Coronary artery (tissue), 2 donors: ENCODE measurements at places on chromosomes 2 and 18.
A peak's percentile ranks its signal among the peaks of the same experiment; 100 is the strongest.

DNA sequence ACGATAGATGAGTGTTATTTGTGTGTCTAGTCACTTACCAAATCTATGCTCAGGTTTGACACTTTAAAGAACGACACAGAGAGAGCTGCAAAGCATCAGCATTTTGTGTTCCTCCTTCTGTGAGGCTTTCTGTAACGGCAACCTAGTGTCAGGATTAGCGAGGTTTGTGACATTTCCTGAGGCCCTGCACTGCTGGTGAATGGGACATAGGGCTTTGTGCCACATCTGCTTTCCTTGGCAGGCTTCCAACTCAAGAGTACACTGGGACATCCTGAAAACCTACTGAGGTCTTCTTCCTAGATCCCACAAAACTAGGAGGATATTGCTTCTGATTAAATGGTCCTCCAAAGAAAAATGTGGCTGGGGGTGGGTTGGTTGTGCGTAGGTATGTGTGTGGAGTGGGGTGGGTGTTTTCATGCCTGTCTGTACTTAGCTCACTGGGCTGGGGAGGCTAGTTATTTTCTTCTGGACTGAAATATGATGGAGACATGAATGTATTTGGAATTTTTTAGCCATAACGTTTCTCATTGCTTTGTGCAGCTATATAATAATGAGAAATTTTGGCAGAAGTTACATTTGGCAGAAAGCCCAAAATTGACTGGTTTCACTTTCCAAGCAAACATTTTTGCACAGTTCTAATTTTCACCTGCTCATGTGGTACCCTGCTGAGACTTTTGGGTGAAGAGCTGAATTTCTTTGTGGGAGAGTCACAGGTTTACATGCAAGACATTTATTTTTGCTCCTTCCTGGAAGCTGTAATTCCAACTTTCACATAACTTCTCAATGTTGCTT is 308.4 kb downstream of the XIRP2 start:
- DNase-seq: no peak

- no peak for DNase-seq
These were observed 65.5 kb upstream of the KLF7 start for GRCh38 chr2:207231106-207231865.

- DNase-seq: no peak
These were observed 21.0 kb upstream of the GPR75 start for GRCh38 chr2:53880756-53881155.

GRCh38 chr2:135311268-135311667 is 219.8 kb downstream of the ZRANB3 start:
- DNase-seq: no peak

DNA sequence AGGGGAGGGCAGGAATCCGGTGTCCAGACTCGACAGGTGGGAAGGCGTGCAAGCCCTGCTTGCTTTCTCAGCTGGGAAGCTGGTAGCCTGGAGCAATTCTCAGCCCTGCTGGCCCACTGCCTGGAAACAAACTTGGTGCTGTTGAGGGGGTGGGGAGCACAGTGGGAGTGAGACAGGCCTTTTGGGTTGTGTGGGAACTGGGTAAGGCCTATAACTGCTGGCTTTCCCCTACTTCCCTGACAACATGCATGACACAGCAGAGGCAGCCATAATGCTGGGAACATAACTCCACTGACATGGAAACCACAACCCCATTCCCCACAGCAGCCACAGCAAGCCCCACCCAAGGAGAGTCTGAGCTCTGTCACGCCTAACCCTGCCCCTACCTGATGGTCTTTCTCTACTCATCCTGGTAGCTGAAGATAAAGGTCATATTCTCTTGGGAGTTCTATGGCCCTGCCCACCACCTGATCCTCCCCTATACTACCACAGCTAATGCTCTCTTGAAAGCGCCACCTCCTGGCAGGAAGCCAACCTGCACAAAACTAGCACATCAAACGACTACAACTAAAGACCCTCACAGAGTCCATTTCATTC is 122.9 kb upstream of the ACVR1C start:
- DNase-seq: no peak

DNA sequence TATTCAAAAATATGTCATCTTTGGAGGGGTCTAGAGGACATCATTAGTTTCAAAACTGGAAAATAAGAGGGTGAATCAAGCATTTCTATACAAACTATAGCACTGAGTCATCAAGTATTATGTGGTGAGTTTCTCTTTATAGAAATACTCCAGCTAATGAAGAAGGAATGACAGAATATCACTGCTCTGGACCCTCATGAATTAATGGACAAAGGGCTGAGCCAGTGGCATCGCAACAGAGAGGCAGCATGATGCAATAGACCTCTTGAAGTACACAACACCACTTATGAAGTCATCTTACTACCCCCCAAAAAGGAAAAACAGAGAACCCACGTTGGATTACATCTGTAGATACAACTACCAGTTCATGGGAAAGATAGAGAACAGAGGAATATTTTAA is 27.4 kb upstream of the EIF2AK3 start:
- no peak for DNase-seq

DNA sequence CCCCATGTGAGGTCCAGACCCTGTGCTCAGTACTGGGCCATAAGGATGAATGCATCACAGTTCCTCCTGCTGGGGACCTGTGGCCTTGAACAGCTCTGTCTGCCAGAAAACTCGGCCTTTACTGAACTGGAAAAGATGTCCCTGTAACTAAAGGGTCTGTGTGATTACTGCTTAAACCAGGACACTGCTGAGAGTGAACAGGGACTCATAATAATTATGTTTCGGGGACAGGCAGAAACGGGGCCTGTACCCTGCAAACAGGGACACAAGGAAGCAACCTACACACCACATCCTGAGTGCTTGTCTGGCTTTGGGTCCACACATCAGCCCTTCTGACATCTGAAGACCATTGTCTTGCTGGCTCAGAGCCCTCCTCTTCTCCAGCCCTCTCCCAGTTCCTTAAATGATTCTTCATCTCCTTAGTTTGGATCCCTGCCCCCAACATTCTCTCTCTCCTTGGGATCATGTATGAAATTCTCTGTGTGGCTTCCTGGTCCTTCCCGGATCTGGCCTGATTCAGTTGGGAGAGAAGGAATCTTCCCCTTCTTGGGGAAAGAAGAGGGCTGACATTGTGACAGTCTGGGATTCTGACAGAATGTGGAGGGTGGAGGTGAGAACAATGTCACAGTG is 248.0 kb downstream of the MYCN start:
- no peak for DNase-seq

- no peak for DNase-seq
These were observed 517.0 kb downstream of the PTPRM start for GRCh38 chr18:8084160-8084559.

GRCh38 chr18:13268158-13269012 is 49.8 kb downstream of the LDLRAD4 start:
- no peak for DNase-seq

GRCh38 chr2:226979004-226979403 is 143.2 kb downstream of the RHBDD1 start:
- DNase-seq: no peak

GRCh38 chr2:136107051-136108033 is 10.6 kb downstream of the CXCR4 start:
- no peak for DNase-seq

DNA sequence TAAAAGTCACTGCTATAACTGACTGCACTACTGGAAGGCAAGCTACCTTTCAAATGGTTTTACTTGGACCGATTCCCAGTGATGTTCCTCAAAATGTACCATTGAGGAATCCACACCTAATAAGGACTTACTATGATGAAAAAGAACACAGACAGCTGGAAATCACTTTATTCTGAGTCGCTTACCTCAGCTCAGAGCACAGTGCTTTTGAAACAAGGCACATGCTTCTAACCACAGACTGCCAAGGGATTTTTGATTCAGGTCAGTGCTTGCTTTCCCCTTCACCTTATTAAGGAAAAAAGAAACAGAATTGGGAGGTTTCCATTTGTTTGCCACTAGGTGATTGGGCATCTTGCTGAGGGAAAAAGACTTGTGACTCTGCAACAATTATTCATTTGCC is 707.5 kb upstream of the FSHR start:
- no peak for DNase-seq

- DNase-seq: no peak
These were observed 64.3 kb upstream of the PSMD14 start for GRCh38 chr2:161243905-161244304.

- no peak for DNase-seq
These were observed 399.8 kb downstream of the TMEM182 start for GRCh38 chr2:103161456-103162289.

DNA sequence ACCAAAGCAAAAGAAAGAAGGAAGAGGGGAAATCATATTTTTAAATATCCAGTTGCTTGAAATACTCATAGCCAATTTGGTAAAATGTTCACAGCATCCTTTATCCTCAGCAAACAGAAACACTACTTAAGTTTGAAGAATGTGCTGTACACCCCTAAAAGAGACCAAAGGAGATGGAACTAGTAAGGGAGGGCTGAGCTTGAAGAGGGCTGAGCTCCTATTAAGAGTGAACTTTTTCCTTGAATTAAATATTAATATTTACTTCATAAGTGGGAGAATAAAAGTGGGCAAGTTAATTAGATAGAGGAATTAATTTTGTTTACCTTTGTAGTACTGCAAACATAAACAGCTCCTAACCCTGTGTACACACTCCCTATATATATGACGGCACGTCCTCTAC is 7.0 kb downstream of the EVX2 start:
- no peak for DNase-seq

DNA sequence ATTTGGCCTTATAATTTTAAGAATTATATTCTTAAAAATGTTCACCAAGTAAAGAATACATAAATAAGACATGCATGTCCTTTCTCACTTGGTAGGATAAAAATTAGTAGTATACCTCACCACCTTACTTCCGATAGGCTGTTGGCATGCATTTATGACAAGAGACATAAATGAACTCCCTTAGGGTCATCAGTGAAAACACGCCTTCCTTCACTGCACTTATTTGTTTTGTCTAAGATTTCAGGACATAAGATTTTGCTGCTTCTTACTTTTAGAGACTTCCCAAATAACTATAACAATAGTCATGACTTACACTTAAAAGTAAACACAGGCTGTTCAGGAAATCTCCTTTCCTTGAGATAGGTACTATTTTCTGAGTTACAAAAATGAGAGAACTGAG is 661.3 kb upstream of the CNTNAP5 start:
- no peak for DNase-seq

DNA sequence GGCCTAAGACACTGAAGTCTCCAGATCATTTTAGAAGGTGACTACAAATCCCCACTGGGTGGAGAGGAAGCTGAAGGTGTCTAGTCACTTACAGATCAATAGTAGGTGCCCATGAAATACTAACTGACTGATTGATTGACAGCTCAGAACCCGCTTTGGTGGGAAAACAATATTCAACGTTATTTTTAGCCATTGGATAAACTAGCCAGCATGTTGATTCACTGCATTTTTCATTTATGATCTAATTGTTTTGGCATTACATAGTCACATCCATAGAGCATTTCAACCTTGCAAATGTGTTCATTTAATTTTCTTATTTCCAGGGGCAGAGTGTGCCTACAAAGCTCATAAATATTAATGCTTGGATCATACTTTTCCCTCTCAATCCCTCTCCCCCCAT is 162.3 kb downstream of the MREG start:
- DNase-seq: no peak

DNA sequence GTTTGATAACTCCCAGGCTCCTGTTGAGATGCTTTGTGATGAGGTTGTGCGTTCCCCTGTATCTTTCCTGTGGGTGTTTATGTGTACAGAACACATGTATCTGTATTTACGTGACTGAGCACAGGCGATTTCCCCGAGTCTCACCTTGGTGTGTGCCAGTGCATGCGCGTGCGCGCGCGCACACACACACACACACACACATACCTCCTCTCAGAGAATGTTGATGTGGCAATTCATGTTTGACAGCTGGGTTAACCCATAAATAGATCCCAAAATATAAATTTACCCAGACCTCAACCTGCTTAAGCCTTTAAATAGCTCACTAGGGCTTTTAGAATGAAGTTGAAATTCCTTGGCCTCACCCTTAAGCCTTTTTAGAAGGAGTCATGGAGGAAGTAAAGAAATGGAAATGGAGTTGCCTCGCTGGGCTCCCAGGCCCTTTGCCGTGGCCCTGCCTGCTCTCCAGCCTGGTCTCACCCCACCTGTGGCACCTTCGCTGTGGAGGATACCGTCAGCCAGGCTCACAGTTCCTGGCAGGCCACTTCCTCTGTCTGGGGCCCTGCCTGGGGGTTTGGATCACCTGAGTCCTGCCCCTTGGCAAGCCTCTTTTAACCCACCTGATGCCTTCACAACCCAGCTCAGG is 20.3 kb downstream of the AGAP1 start:
- DNase-seq: no peak

DNA sequence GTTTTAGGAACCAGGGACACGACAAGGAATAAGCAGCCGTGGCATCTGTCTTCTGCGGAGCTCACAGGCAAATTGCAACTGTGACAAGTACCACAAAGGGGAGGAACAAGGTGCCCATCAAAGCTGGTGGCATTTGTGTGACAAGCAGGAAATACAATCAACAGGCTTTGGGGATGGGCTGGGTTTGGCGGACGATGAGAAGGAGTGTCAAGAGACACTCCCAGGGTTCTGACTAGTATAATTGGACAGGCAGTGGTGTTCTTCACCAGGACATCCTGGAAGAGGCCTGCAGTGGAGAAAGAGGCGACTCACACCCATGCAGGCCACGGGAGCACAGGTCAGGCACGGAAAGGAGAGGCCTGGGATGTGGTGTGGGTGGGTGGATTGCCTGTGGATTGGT is 14.2 kb upstream of the SPATA3 start:
- DNase-seq: no peak

- DNase-seq: peak; percentile 80
These were observed 782 bp downstream of the FAM228B start for GRCh38 chr2:24123922-24124580.

DNA sequence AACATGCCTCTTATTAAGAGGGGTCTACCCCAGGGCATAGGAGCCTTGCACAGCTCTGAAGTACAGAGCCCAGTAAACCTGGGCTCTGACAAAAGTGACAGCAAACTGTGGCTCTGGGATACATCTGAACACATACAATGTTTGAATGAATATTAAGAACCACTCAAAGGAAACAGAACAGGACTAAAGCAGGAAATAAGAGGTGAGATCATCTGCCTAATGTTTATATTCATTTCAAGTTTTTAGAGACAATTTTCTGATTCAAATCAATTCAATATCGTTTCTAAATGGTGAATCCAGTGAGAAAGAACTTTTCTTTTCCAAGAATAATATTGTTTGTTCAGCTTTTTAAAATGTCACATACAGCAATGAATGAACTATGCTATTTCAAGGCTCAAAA is 136.7 kb upstream of the CAVIN2 start:
- DNase-seq: no peak

GRCh38 chr18:21653361-21653760 is 41.2 kb downstream of the SNRPD1 start:
- DNase-seq: no peak

DNA sequence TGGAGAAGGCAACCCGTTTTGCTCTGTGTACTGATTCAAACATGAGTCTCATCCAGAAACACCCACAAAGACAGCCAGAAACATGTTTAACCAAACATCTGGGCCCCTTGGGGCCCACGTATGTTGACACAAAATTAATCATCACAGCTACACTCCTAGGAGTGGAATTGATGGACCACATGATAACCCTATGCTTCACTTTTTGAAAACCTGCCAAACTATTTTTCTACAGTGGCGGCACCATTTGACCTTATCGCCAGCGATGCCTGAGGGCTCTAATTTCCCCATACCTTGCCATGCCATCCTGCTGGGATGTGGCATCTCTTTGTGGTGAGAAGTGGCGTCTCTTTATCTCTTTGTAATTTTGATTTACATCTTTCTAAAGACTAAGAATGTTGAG is 38.5 kb downstream of the PSMG2 start:
- DNase-seq: no peak

- no peak for DNase-seq
These were observed 131.6 kb upstream of the OTX1 start for GRCh38 chr2:62919041-62919440.

- no peak for DNase-seq
These were observed 7.0 kb downstream of the HJURP start for GRCh38 chr2:233847248-233847898.
